Spleen (tissue), 13 donors: ENCODE measurements at places on chromosomes 3 and 15. TPM values are rescaled to one million over a fixed set of nuclear protein-coding genes. Genes with fewer than 3 reads are reported as not detected.
A peak's percentile ranks its signal among the peaks of the same experiment; 100 is the strongest.

GRCh38 chr15:67790610-67791319 is 34.5 kb upstream of the SKOR1 start:
- DNase-seq = no peak
- H3K27ac ChIP-seq = no peak overlapping the region
- no peak overlapping the region for H3K4me3 ChIP-seq

FGF12 gene
- 31.6 TPM for total RNA-seq

FAM174B gene
- total RNA-seq = 8.5 TPM

DNA sequence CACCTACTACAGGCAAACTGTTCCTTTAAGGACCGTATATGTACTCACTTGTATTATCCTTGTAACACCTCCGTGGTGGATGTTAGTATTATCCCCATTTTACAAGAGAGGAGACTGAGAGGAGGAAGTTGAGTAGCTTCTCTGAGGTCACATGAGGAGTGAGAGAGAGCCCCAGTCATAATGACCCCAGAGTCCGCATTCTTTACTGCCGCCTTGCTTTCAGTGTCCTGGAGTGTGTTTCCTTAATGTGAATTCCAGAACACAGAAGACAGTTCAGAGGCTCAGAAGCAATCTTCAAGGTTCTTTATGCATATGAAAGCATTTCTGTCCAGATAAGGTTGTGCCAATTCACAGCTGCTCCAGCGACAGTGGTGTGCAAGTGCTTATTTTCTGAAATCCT is 199.2 kb downstream of the CACNA2D3 start:
- H3K4me3 ChIP-seq = no peak overlapping the region
- DNase-seq = no peak
- H3K27ac ChIP-seq = no peak overlapping the region
- H3K27me3 ChIP-seq = no peaks in the 10 kb centered on the region
- no peaks in the 10 kb centered on the region for H3K36me3 ChIP-seq

DNA sequence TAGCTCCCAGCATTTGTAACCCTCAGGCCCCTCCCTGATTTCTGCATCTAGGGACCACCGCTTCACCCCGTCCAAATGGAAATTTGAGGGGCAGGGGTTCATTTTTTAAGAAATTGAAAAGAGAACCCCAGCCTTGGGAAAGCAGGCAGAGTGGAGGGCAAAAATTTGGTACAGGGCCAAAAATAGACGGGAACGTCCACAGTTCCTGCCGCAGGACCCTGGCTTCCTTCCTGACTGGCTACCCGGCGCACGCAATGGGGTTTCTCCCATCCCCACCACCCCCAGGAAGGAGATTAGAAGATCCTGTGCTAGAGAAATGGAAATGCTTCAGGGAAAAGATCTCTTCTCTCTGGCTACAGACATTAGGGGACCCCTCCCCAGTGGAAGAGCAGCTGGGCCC is 20.9 kb downstream of the GP9 start:
- H3K4me1 ChIP-seq = no peaks in the 10 kb centered on the region
- no peak overlapping the region for H3K4me3 ChIP-seq
- no peaks in the 10 kb centered on the region for H3K27me3 ChIP-seq
- no peaks in the 10 kb centered on the region for H3K36me3 ChIP-seq

CHRNA5 gene
- 1.6 TPM for total RNA-seq

GRCh38 chr3:24184528-24185176 is 239.6 kb downstream of the NR1D2 start:
- DNase-seq = no peak
- H3K4me3 ChIP-seq = no peak overlapping the region
- H3K36me3 ChIP-seq = no peaks in the 10 kb centered on the region
- H3K27me3 ChIP-seq = no peaks in the 10 kb centered on the region

GRCh38 chr3:47685037-47685436 is 96.7 kb downstream of the SMARCC1 start:
- H3K4me1 ChIP-seq = no peaks in the 10 kb centered on the region
- H3K4me3 ChIP-seq = no peak overlapping the region
- DNase-seq = no peak
- no peak overlapping the region for H3K27ac ChIP-seq
- no peaks in the 10 kb centered on the region for H3K27me3 ChIP-seq
- peaks cover 57% of the 10 kb centered on the region for H3K36me3 ChIP-seq

- no peaks in the 10 kb centered on the region for H3K27me3 ChIP-seq
- no peak for DNase-seq
- no peaks in the 10 kb centered on the region for H3K4me1 ChIP-seq
- H3K36me3 ChIP-seq = no peaks in the 10 kb centered on the region
- no peak overlapping the region for H3K27ac ChIP-seq
- H3K4me3 ChIP-seq = no peak overlapping the region
These were observed 132.0 kb upstream of the TP63 start for GRCh38 chr3:189498995-189499704.

ZIC1 gene
- total RNA-seq = not detected

DNA sequence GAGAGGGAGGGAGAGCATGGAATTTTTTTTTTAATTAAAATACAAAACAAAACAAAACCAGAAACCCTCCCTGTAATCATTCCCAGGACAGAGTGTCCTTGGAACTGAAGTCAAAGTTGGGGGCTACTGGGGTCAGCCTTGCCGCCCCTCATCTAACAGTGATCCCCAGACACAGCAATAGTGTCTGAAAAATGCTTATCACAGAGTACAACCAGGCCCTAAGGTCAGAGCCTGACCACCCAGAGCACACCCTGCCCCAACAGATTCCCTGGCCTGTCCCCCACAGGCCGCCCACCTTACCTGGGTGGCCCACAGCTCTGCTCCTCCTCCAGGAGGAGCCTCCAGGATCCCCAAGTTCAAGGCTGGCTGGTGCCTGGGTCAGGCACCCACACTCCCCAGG is 101.6 kb upstream of the LINGO1 start:
- peaks cover 9% of the 10 kb centered on the region for H3K27me3 ChIP-seq
- no peaks in the 10 kb centered on the region for H3K4me1 ChIP-seq
- no peak overlapping the region for H3K27ac ChIP-seq
- no peak for DNase-seq
- H3K4me3 ChIP-seq = no peak overlapping the region
- H3K36me3 ChIP-seq = no peaks in the 10 kb centered on the region

DNA sequence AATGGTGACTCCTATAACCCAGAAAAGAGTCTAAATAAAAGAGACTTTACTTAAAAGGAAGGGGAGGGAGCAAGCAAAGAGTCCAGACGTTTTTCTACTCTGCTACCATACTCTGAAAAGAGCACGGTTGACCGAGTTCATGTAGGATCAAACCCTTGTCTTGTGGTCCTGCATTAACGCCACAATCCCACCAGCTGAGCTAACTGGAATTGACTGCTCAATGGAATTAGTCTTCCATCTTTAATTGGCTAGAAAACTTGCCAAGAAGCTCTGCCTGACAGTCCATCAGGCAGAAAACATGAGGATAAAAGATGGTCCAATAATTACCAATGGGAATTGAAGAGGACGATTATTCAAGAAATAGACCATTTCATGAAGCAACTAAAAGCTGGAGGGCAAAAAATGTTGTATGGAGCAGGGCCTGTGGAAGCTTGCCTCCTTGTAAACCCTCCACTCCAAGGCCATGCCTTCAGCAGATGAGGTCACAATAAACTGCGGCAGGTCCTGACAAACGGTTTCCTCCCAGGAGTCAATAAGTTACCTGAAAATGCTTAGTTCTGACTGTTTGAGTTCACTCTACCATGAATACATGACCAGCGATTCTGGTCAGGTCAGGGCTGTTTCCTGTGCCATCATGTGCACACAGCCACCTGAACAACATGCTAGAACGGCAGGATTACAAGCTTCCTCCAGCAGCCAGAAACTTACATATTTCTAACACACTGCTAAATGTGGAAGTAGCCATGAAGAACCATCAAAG is 35.6 kb upstream of the ARHGEF3 start:
- no peaks in the 10 kb centered on the region for H3K27me3 ChIP-seq
- no peak overlapping the region for H3K4me3 ChIP-seq
- DNase-seq = no peak
- no peak overlapping the region for H3K27ac ChIP-seq
- H3K4me1 ChIP-seq = no peaks in the 10 kb centered on the region

DISP2 gene
- total RNA-seq = 3.0 TPM

- DNase-seq = no peak
- H3K27ac ChIP-seq = no peak overlapping the region
- H3K4me3 ChIP-seq = no peak overlapping the region
- peaks cover 9% of the 10 kb centered on the region for H3K36me3 ChIP-seq
- H3K4me1 ChIP-seq = no peaks in the 10 kb centered on the region
These were observed 63.9 kb downstream of the NR2E3 start for GRCh38 chr15:71874245-71874644.

- peak within 1 kb of the TSS; percentile 81 for H3K27ac ChIP-seq
- H3K4me3 ChIP-seq = peak within 1 kb of the TSS; percentile 68
- H3K36me3 ChIP-seq = no peaks in the 10 kb centered on the region
- peaks cover 67% of the 10 kb centered on the region for H3K27me3 ChIP-seq
These were observed at the start of gene KLF15 for GRCh38 chr3:126357295-126358037. Gene KLF15, minus strand, starts transcription at chr3:126357408. Its CDS starts 4,486 bp downstream, at chr3:126352922.

TLR9 gene
- total RNA-seq = 7.7 TPM

DNA sequence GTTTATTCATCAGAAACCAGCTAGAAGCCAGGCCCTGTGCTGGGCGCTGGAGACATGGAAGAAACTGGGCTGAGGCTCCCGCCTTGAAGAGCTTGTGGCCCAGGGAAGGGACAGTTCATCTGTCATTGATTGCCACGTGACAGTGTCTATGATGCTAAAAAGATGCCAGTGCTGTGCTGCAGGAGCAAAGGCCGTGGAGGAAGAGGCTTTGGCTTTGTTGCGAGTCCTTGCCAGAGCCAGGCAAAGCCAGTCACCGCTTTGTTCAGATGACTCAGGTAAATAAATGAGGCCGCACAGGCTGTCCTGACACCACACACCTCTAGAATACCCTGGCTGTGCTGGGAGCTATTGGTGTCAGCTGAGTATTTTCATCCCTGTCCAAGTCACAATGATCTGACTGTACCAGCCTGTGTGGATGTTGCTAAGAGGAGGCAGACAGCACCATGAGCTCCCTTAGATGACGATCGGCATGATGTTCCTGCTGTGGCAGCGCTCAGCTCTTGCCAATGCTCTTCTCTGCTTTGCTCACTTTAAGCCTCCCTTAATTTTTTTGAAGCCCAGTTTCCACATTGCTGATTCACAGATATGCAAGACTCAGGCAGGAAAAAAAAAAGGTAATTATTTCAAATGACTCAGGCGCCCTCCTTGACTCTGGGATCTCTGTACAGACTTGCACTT is 77.5 kb downstream of the CCNL1 start:
- H3K4me1 ChIP-seq = peaks cover 7% of the 10 kb centered on the region
- no peak overlapping the region for H3K4me3 ChIP-seq
- H3K27ac ChIP-seq = no peak overlapping the region
- DNase-seq = no peak
- no peaks in the 10 kb centered on the region for H3K27me3 ChIP-seq
- no peaks in the 10 kb centered on the region for H3K36me3 ChIP-seq

GRCh38 chr15:52259503-52259902 is 36.1 kb downstream of the MYO5C start:
- H3K27ac ChIP-seq = no peak overlapping the region
- no peaks in the 10 kb centered on the region for H3K36me3 ChIP-seq
- no peaks in the 10 kb centered on the region for H3K27me3 ChIP-seq
- peaks cover 34% of the 10 kb centered on the region for H3K4me1 ChIP-seq

LEKR1 gene
- total RNA-seq = 3.0 TPM

GRCh38 chr3:14278265-14278798 is 99.7 kb downstream of the LSM3 start:
- H3K36me3 ChIP-seq = no peaks in the 10 kb centered on the region
- H3K27me3 ChIP-seq = no peaks in the 10 kb centered on the region
- no peaks in the 10 kb centered on the region for H3K4me1 ChIP-seq
- H3K27ac ChIP-seq = no peak overlapping the region
- peak; percentile 48 for DNase-seq
- H3K4me3 ChIP-seq = no peak overlapping the region

DNA sequence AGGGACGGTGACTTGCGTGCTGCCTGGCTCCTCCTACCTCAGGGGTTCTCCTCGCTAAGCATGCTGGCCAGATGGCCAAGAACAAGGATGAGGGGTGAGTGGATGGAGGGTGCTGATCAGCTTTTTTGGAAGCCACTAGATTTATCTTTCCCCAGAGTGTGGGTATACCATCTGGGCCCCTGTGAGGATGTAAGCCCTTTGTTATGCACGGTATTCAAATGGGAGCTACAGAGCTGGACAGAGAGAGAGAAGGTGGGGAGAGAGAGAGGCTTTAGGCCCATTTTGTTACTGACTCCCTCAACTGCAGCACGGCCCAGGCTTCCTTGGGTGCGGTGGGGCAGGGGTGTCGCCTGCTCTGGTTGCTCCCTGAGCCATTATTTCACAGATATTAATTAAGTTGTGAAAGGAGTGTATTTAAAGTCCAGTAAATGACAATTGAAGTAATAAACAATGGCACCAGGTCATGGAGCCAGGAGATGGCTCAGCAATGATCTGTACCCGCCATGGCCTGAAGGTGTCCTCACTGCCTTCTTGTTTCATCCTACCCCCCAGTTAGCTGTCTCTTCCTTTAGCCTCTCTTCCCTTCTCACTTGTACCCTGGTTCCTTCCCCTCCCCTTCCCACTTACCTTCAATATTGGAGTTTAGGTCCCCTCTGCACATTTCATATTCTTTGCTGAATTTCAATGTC is 158.0 kb downstream of the CLSTN2 start:
- H3K36me3 ChIP-seq = no peaks in the 10 kb centered on the region
- H3K4me3 ChIP-seq = no peak overlapping the region
- DNase-seq = no peak

GRK7 gene
- 0.26 TPM for total RNA-seq

CCNB2 gene
- total RNA-seq = 5.4 TPM

DNA sequence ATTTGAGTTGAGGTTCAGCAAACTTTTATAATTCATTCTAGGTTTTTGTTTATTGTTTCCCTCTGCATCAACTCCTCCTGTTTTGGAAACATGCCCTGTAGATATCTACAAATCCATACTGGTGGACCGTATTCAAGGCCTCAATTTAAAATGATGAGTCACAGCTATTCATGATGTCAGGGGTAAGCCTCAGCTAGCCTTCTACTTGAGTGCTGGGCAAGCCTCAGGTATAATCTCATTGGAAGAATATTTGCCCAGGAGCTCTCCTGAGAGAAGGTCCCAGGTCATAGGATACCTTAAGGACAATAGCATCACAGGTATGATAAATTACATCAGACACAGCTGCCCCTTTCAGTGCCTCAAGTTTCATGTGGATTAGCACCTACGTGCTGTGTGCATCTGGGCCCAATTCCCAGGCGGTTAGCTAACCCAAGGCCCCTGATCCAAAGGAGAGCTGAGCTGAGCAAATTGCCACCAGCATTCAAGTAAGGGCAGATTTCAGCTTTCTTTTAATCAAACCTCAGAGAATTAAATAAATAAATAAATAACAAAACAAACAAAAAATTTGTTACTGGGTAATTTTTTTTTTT is 87.5 kb downstream of the KCNMB2 start:
- no peaks in the 10 kb centered on the region for H3K36me3 ChIP-seq
- no peak overlapping the region for H3K4me3 ChIP-seq
- no peak overlapping the region for H3K27ac ChIP-seq
- DNase-seq = no peak
- no peaks in the 10 kb centered on the region for H3K27me3 ChIP-seq
- H3K4me1 ChIP-seq = no peaks in the 10 kb centered on the region

PLSCR2 gene
- not detected for total RNA-seq

DNA sequence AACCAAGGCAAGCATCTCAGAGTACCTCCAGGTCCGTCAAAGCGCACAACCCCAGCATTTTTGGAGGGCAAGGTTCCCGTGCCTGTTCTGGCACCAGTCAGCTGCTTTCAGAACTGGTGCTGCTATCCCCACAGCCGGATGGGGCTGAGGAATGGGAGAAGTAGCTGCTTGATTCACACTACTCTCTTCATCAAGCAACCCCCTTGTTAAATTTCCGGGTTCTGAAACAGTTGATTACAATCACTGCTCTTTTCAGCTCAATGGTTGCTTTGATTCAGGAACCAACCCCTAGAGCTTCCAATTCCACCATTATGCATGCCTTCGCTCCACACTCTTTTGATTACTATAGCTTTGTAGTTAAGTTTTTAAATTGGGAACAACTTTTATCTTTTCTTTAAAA is 12.3 kb upstream of the UBA7 start:
- H3K4me3 ChIP-seq = no peak overlapping the region
- no peaks in the 10 kb centered on the region for H3K27me3 ChIP-seq
- no peaks in the 10 kb centered on the region for H3K36me3 ChIP-seq
- no peaks in the 10 kb centered on the region for H3K4me1 ChIP-seq
- no peak for DNase-seq
- H3K27ac ChIP-seq = no peak overlapping the region
